Stimulated activated CD4-positive, alpha-beta T cell treated with anti-CD3 and anti-CD28 coated beads, Interleukin-1b, Interleukin-23, amount 100 ng/mL, for 24 hours (primary cell): ENCODE measurements at places on chromosomes 3 and 15.

GRCh38 chr15:65901336-65901735 lies 32.0 kb downstream of the RAB11A start:
- DNase-seq: no peak

GRCh38 chr3:42533161-42533897 lies 30.9 kb downstream of the VIPR1 start:
- no peak for DNase-seq

DNA sequence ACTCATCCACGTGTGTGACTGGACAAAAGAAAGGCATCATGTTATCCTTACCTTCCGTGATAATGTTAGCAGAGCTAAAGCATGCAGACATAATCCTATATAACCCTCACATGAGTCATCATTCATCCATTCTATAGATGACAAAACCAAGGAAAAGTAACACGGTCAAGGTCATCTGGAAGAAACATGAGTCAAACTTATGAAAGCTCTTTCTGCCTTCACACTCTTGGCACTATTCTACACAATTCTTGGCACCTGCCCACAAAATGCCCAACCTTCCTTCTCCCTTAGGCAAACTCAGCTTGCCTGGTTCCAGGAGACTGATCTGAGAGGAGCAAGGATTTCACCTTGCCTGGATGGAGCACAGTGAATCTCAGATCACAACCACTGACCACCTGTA lies 66.9 kb downstream of the PRICKLE2 start:
- DNase-seq: no peak

DNA sequence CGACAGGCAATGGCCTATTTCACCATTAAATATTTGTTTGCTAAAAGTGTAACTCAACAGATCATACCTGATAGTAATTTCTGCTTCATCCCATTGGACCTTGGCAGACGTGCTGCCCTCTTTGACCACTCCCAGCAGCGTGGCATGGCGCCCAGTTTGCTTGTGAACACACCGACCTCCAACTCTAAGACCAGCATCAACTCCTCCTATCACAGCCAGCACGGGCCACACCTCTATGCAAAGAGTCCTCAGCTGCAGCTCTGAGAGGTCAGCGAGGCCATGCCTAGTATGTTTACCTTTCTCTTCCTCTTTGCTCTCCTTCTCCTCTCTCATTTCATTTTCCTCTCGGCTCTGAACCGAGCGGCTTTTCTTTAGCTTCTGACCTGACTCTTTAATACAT lies 80.6 kb downstream of the FBXL22 start:
- no peak for DNase-seq

DNA sequence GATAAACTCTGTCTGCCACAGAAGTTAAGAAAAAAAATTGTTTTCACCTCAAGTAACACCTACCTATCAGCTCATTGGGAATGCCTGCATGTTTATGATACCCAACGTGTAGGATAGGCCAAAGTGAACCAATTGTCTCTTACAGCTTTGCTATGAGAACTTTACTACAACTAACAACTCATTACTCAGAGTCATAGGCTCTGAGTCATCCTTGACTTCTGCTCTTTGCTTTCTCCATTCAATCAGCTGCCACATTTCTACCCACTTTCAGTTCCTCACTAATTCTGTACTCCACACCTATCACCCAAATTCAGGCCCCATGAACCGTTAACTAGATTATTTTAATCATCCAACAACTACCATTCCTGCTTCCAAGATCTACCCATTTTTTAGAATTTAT lies 843.9 kb downstream of the TUSC7 start:
- DNase-seq: no peak
